Natural killer cell (primary cell): ENCODE measurements at places on chromosomes 13 and 19.

DNA sequence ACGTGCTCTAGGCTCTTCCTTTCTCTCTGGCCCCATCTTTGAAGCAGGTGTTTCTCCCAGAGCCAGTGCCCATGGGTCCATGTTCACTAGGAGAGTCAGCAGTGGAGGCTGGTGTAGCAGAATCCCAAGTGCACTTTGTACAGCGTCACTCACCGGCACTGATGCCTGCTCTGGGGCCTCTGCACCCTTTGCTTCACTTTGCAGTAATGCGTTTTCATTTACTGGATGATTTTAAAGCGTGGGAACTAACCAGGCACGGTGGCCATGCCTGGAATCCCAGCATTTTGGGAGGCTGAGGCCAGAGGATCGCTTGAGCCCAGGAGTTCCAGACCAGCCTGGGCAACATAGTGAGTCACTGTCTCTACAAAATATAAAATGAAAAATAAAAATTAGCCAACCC is 30.7 kb downstream of the SLC25A42 start:
- peaks cover 22% of the 10 kb centered on the region for H3K36me3 ChIP-seq
- H3K4me1 ChIP-seq, result no peaks in the 10 kb centered on the region
- no peaks in the 10 kb centered on the region for H3K27me3 ChIP-seq

GRCh38 chr19:1487576-1488281 is 2.4 kb downstream of the PCSK4 start:
- H3K36me3 ChIP-seq, result no peaks in the 10 kb centered on the region
- no peaks in the 10 kb centered on the region for H3K27me3 ChIP-seq
- no peak overlapping the region for H3K4me3 ChIP-seq
- no peak overlapping the region for H3K27ac ChIP-seq
- H3K4me1 ChIP-seq, result peaks cover 18% of the 10 kb centered on the region
- DNase-seq, result no peak

DNA sequence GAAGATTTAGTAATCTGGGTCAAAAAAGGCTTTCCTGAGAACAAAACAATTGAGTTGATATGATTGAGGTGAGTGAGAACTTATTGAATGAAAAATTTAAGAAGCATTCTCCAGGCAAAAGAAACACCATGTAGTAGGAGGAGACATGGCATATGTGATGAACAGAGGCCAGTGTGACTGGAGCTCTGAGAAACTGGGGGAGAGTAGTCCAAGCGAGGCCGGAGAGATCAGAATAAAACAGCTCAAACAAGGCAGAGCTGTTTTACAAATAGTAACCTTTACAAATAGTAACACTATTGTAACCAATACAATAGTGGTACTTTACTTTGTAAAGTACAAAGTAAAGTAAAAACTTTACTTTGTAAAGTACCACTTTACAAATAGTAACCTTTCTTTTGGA is 1159.1 kb downstream of the PCDH9 start:
- DNase-seq, result no peak
- no peak overlapping the region for H3K27ac ChIP-seq
- H3K4me3 ChIP-seq, result no peak overlapping the region
- H3K36me3 ChIP-seq, result no peaks in the 10 kb centered on the region
- no peaks in the 10 kb centered on the region for H3K27me3 ChIP-seq
- H3K4me1 ChIP-seq, result no peaks in the 10 kb centered on the region

DNA sequence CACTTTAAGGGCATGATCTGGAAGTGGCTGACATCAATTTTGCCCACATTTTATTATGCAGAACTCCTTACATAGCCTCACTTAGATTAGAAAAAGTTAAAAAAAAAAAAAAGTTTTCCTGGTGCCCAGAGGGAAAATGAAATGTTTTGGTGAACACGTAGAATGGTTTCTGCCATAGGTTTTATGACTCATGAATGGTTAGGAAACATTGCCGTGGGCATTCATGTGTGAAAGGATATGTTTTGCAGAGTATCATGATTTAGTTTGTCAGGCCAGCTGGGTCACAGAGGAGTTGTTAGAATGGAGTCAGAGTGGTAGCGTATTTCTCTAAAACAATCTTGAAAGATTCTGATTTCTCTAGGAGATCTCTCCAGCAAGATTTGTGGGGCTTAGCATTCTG is 133.8 kb downstream of the MRPL57 start:
- DNase-seq, result no peak
- H3K27me3 ChIP-seq, result no peaks in the 10 kb centered on the region
- no peak overlapping the region for H3K27ac ChIP-seq
- H3K36me3 ChIP-seq, result peaks cover 2% of the 10 kb centered on the region
- H3K4me3 ChIP-seq, result no peak overlapping the region

DNA sequence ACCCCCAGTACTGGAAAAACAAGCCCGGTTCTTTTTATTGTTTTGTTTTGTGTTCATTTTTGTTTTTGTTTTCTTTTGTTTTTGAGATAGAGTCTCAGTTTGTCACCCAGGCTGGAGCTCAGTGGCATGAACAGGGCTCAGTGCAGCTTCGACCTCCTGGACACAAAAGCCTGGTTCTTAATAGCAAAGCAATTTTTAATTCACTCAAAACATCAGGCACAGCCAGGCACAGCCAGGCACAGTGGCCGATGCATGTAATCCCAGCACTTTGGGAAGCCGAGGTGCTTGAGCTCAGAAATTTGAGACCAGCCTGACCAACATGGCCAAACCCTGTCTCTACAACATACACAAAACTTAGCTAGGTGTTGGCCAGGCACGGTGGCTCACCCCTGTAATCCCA is 30.7 kb downstream of the INSR start:
- no peaks in the 10 kb centered on the region for H3K27me3 ChIP-seq
- H3K36me3 ChIP-seq, result no peaks in the 10 kb centered on the region
- H3K4me1 ChIP-seq, result no peaks in the 10 kb centered on the region
- no peak overlapping the region for H3K4me3 ChIP-seq
- no peak overlapping the region for H3K27ac ChIP-seq

DNA sequence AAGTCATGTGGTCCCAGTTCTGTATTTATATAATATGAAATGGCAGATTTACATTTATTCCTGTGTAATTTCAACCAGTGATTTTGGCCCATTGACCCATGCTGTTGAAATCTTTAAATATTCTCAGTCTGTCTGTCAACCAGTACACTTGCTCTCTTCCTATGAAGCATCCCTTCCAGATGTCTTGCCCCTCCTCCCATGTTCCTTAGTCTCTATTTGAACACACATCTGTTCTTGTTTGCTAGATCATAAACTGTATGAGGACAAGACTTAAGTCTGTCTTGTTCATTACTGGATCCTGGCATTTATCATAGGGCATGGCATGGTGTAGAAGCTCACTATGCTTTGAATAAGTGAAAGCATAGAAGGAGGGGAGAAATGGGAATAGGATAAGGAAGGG is 34.9 kb downstream of the STARD13 start:
- no peak overlapping the region for H3K4me3 ChIP-seq
- no peaks in the 10 kb centered on the region for H3K27me3 ChIP-seq
- DNase-seq, result no peak
- no peaks in the 10 kb centered on the region for H3K36me3 ChIP-seq
- H3K4me1 ChIP-seq, result no peaks in the 10 kb centered on the region

GRCh38 chr13:21080593-21080891 is 19.2 kb upstream of the LATS2 start:
- no peaks in the 10 kb centered on the region for H3K36me3 ChIP-seq
- DNase-seq, result no peak
- H3K4me1 ChIP-seq, result peaks cover 12% of the 10 kb centered on the region
- no peaks in the 10 kb centered on the region for H3K27me3 ChIP-seq
- no peak overlapping the region for H3K27ac ChIP-seq
- no peak overlapping the region for H3K4me3 ChIP-seq

DNA sequence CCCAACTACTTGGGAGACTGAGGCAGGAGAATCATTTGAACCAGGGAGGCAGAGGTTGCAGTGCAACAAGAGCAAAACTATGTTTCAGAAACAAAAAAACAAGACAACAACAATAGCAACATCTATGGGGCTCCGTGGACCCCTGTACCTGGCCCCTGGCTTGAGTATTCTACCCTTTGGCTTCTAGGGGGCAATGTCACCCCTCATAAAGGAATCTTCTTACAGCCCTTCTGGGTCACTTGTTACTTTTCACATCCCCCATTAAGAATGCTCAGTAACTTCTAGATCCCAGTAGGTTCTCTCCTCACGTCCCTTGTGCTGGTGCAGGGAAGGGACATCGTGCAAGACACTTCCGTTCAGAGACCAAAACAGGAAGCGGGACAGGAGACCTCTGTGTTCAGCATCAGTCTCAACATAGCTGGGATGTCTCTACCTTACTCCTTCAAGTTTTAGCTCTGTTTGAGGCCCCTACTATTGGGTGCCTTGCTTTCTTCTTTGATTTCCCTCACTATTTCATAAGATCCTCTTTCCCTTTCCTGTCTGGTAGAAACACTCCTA is 218.1 kb upstream of the ARGLU1 start:
- no peaks in the 10 kb centered on the region for H3K4me1 ChIP-seq
- H3K27me3 ChIP-seq, result no peaks in the 10 kb centered on the region
- H3K36me3 ChIP-seq, result no peaks in the 10 kb centered on the region

- no peaks in the 10 kb centered on the region for H3K4me1 ChIP-seq
- no peaks in the 10 kb centered on the region for H3K36me3 ChIP-seq
- no peaks in the 10 kb centered on the region for H3K27me3 ChIP-seq
- H3K27ac ChIP-seq, result no peak overlapping the region
These were observed 210.6 kb upstream of the NBEA start for GRCh38 chr13:34731486-34731885.

- H3K27ac ChIP-seq, result no peak overlapping the region
- H3K27me3 ChIP-seq, result no peaks in the 10 kb centered on the region
- peaks cover 5% of the 10 kb centered on the region for H3K36me3 ChIP-seq
- no peak for DNase-seq
- peaks cover 21% of the 10 kb centered on the region for H3K4me1 ChIP-seq
These were observed 29.2 kb downstream of the ZNF701 start for GRCh38 chr19:52599241-52599640.

DNA sequence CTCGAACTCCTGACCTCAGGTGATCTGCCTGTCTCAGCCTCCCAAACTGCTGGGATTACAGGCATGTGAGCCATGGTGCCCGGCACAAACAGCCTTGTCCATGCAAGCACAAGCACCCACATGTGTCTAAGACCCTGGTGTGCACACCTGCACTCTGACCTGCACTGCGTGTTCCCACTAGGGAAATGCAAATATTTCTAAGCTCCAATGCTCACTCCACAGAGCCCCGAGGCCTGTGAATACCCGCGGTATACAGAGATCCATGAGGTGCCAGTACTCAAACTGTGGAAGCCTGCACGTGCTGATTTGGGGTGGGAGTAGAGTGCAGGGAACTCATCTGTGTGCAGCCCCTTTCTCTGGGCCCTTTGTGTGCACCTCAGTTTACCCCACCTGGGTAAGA is 14.7 kb downstream of the GADD45B start:
- H3K27me3 ChIP-seq, result peaks cover 29% of the 10 kb centered on the region
- H3K36me3 ChIP-seq, result no peaks in the 10 kb centered on the region
- H3K4me3 ChIP-seq, result no peak overlapping the region
- DNase-seq, result no peak
- peaks cover 46% of the 10 kb centered on the region for H3K4me1 ChIP-seq

GRCh38 chr19:3365836-3366752 is at the start of gene NFIC:
Gene NFIC, plus strand, starts transcription at chr19:3366583. Its CDS starts 54 bp downstream, at chr19:3366637.
- peak within 1 kb of the TSS; percentile 30 for H3K4me3 ChIP-seq
- peaks cover 52% of the 10 kb centered on the region for H3K4me1 ChIP-seq
- peaks cover 7% of the 10 kb centered on the region for H3K27me3 ChIP-seq
- no peaks in the 10 kb centered on the region for H3K36me3 ChIP-seq
- DNase-seq, result peak; percentile 59

GRCh38 chr19:4877753-4878490 is 10.5 kb upstream of the PLIN3 start:
- no peak overlapping the region for H3K27ac ChIP-seq
- peaks cover 10% of the 10 kb centered on the region for H3K4me1 ChIP-seq
- H3K27me3 ChIP-seq, result no peaks in the 10 kb centered on the region
- DNase-seq, result no peak
- H3K36me3 ChIP-seq, result no peaks in the 10 kb centered on the region
- no peak overlapping the region for H3K4me3 ChIP-seq

DNA sequence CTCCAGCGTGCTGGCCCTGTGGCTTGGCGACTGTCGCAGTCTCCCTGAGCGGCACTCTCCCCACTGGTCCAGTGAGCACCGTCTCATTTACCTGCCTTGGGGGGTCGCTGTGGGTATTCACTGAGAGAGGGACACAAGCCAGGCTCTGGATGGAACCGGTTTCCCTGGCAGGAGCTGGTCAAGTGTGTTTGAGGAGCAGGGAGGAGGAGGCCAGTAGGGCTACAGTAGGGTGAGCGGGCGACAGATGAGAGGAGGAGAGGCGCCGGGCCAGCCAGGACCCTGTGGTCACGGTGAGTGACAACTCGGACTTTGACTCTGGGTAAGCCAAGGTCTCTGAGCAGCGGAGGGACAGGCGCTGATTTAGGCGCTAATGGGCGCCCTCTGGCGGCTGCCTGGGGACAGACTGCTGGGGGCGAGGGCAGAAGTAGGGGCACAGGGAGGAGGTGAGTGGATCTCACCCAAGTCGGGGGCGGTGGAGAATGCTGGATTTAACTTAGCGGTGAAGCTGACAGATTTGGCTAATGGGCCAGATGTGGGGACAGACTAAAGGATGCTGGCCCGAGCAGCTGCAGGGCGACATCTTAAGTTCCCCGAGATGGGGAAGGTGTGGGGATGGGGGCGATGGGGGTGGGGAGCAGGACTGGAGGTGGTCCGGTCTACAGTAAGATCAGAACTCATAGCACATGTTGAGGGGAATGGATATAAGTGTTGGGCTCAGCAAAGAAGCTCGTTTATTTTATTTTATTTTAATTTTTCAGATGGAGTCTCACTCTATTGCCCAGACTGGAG is 4.7 kb upstream of the PRMT1 start:
- no peak overlapping the region for H3K27ac ChIP-seq
- H3K27me3 ChIP-seq, result no peaks in the 10 kb centered on the region
- no peak overlapping the region for H3K4me3 ChIP-seq
- H3K36me3 ChIP-seq, result no peaks in the 10 kb centered on the region
- peak; percentile 70 for DNase-seq

DNA sequence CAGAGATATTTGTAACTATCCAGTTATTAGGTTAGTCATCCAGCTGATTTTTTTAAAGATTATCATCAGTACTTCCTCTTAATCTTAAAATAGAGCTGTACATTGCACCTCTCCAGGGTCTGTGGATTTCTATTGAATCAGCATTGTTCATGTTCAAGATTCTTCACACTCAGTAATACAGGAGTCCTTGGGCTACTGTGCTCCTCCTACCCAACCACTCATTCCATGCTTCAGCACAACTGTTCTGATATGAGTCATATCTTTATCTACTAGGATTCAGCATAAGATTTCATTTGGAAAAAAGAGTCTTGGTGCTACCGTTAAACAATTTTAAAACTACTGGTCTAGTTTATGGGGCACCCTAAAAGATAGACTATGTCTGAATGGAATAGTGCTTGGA is 357.8 kb downstream of the DCT start:
- H3K4me1 ChIP-seq, result no peaks in the 10 kb centered on the region
- H3K4me3 ChIP-seq, result no peak overlapping the region
- H3K27ac ChIP-seq, result no peak overlapping the region
